Osteoblast (primary cell): ENCODE measurements at places on chromosomes 5 and 9. TPM values are rescaled to one million over a fixed set of nuclear protein-coding genes. Genes with fewer than 3 reads are reported as not detected.

Gene RNF183
- not detected in 2 replicates for total RNA-seq

Gene SKP1
- total RNA-seq, result 123 and 145 TPM in 2 replicates

Gene PCDHA8
- 0.29 and 0.36 TPM in 2 replicates for total RNA-seq

Gene LRRC70
- 1.4 and 1.8 TPM in 2 replicates for total RNA-seq

Gene SLC36A3
- total RNA-seq, result not detected in 2 replicates

Gene OTULINL
- under 0.01 and 0.36 TPM in 2 replicates for total RNA-seq

Gene PPP1R26
- total RNA-seq, result 9.4 and 10.5 TPM in 2 replicates

Gene HMCN2
- total RNA-seq, result under 0.01 TPM in 2 replicates
